ENCODE measurements at places on chromosomes 7 and 10.

DNA sequence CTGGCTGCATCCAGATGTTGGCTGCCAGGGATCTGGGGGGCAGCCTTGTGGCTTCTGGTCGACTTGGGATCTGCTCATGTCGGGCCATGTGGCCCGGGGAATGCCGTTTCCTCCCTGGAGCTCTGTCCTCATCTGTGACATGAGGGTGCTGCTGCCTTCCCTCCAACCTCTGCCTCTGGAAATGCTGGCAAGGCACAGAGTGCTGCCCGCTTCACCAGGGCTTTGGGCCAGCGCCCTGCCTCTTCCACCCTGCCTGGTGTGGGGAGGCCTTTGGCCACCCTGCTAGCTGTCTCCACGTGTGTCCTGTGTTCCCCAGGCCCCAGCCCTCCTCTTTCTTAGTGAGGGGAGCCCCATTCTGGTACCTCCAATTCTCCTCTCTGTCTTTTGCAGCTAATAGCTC, 5.8 kb upstream of the SMARCD3 start:
- DNase-seq, result no peak

DNA sequence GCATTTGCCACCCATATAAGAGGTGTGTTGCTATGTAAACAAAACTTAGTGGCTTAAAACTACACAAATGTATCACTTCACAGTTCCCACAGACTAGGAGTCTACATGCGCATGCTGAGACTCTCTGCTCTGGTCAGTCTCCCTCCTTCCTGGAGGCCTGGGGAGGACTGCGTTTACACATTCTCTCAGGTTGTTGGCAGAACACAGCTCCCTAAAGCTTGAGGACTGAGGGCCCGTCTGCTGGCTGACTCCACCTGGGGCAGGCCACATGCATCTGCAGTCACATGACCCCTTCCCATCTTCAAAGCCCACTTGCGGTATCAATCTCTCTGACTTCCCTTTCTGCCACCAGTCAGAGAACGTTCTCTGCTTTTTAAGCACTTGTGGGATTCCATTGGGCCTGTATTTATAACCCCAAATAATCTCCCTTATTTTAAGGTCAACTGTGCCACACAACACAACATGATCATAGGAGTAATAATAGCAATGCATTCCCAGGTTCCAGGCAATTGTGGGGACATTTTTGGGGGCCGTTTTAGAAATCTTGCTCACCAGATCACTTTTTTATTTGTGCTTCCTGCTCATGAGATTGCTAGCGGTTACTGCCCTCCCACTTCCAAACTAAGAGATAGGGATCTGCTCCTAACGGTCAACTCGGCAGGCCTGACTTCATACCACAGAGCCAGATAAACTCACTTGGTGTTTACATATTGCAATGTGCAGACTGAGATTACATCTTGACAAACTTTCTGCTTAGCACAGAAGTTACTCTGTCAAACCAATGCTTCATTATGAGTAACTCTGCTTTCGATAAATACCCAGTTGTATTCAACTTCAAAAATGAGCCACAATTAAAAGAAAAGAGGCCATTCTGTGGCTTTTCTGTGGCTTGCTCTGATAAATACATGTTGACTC, 96.3 kb downstream of the ALOX5 start:
- no peak for DNase-seq

DNA sequence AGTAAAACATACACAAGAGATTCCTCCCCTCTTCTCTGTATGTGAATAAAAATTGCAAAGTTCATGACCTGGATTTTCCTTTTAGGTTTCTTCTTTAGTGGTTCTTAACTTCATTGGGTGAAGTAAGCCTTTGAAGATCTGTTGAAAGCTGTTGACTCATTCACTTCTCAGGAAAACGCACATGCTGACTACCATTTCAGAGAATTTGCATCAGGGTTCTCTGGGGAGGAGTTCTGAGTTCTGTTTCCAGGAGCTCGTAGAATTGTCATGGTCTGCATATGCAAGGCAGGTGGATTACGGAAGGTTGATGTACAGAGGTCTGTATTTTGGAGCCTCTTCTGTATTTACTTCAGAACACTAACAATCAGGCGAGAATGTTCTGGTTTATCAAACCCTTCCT, 962 bp upstream of the SLC26A4 start:
- no peak for DNase-seq

DNA sequence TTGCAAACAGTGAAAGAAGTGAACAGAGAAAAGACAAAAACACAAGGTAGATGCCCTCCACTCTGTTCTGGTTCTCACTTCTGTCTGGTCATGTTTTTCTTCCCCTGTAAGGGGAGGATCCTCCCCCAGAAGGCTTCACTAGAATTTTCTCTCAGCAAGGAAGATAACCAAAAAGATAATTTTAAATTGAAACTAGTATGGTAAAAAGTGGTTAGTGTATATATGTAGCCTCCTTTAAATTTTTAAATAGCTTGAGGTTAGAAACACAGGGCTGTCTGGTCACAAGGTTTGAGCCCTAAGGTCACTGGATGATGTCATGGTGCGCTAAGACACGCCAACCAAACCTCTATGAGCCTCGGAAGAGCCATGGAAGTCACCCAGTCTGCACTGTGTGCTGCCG, 5.6 kb upstream of the PKD1L1 start:
- no peak for DNase-seq

GRCh38 chr10:110355141-110355831, 50.6 kb upstream of the SMNDC1 start:
- no peak for DNase-seq

DNA sequence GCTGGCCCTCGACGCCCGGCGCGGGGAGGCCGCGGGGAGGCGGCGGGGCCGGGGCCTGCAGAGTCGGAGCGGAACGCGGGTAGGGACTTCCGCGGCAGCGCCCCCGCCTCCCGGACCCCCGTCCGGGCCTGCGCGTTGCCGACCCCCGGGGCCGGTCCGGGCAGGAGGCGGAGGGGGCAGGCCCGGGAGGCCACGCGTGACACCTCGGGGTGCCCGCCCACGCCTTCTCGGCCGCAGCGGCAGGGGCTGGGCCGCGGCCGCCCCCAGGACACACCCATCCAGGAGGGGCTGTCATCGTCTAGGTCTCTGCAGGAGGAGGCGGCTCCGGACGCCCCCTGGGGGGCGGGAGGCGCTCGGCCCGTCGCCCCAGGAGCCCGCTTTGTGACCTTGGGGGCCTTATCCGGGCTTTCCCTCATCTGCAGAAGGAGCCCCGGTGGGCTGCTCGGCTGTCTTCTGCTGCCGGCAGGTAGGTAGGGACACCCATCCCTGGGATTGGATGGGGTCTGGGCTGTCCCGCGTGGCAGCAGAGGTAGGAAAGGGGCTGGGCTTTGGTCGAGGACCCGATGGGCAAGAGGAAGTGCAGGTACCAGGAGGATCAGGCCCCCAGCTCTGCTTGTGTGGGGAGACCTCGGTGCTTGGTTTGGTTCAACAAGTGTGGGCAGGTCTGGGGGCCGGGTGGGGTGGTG, 569 bp downstream of the ZNF316 start:
- no peak for DNase-seq

DNA sequence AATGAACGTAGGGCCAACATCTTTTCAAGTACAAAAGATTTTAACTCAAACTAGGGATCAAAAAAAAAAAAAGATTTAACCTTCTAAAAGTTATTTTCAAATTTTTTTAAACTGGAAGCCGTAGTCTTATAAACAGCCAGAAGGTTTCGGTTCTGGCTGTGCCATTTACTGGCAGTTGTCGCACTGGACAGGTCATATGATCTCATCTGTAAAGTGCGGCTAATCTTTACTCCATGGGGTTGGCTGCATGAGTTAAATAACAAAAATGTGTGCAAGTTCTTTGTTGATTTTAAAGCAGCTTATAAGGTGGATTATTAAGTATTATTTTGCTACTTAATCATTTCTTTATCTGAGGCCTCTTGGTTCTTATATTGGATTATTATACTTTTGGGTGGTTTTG, 36.6 kb downstream of the TRUB1 start:
- no peak for DNase-seq

DNA sequence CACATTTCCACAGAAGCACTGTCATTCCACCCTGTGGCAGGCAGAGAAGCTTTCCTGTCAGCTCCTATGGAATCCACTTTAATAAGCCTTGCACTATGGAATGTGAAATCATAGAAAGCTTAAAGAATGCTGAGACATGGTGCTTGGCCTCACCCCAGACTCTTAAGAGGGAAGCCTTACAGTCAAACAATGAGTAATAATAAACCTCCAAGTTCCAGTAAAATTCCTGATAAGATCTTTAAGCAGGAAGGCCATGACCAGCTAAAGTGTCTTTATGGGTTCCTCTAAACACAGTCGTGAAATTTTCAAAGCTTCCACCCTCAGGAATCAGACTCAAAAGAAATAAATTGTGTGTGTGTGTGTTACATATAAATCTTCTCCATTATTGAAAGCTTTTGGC, 11.9 kb upstream of the TEX36 start:
- DNase-seq, result no peak

GRCh38 chr7:150586785-150587152, 19.6 kb downstream of the GIMAP4 start:
- DNase-seq, result no peak

DNA sequence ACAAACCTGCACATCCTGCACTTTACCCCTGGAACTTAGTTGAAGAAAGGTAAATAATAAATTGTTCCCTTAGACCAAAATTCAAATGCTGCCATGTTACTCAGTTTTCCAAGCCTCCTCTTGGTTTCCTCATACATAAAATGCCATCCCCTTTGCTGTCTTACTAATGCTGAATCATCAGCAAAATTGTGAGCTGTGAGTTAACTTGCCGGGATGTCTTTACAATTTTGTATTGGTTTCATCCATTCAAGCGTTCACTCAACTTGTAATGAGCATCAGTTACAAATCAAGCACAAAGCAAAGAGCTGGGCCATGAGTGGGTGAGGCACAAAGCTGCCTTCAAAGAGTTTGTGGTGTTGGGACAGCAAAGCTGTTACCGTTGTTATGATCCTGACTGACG, 395.8 kb upstream of the ZMIZ1 start:
- no peak for DNase-seq

DNA sequence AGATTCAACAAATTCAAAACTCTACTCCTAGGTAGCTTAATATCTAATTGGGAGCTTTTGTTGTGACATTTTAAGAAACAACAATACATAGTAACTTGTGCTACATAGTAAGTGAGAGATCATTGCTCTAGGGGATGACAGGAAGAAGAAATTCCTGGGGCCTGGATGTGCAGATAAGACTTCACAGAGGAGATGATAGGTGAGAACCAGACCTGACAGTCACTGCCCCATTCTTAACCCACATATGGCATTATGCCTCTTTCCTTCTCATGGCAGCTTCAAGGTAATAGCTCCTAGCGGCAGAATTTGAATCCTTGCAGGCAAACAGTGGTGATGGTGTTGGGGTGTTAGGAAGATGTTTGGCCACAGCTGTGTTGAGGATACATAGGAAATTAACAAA, 233.6 kb downstream of the VTI1A start:
- DNase-seq, result no peak

DNA sequence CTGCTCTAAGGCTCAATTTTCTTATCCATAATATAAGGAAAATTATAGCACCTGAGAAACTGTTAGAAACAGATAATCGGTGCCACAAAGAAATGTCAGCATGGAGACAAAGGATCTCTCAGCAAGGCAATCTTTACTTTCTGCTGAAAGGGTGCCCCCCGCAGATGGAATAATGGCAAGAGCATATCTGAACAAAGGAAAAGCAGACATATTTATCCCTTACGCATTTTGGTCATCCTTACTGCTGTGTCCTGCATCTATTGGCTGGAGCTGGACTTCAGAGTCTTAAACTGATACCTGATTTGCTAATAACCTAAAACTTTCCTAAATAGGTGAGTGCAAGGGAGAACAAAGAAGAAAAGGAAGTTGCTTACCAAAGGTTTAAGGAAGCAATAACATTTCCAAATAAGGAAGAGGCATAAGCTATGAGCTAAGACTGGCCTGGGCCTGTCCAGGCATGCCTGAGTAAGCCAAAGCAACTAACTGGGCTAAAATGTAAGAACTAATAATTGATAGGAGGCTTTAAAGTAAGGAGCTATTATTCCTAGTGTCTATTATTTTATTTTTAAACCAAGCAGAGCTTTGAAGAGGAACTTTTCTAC, 39.6 kb upstream of the ELMO1 start:
- no peak for DNase-seq

GRCh38 chr7:129569811-129570215, 41.7 kb upstream of the NRF1 start:
- DNase-seq, result no peak

- DNase-seq, result no peak
Observed at GRCh38 chr10:96935810-96936209, 103.7 kb downstream of the LCOR start.

DNA sequence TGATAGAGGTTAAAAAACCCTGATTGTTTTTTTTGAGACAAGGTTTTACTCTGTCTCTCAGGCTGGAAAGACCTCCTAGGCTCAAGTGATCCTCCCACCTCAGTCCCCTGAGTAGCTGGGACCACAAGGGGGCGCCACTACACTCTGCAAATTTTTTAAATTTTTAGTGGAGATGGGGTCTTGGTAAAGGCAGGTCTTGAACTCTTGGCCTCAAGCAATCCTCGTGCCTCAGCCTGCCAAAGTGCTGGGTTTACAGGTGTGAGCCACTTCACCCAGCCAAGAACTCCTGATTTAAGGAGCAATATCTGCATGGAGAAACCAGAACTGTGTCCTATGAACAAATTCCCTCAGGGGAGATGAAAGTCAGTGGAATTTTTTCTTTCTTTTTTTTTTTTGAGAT, 7.3 kb upstream of the KLHDC10 start:
- DNase-seq, result no peak

DNA sequence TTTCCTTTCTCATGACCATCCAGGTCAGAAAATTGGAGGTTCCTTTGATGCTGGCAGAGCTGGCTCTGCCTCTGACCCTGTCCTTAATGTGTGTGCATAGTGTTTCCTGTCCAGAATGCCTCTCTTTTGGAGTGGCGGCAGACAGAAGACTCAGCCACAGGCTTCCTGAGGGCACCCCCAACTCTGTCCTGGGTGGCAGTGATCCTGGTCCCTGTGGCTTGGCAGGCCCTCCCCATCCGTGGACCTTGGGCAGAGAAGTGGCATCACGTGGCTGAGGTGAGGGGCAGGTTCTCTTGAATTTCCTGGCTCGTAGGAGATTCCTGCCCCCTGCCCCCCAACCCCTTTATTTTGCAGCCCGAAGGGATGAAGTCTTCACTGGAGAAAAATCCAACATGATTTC, 133.1 kb downstream of the RGS10 start:
- no peak for DNase-seq

- DNase-seq, result no peak
Observed at GRCh38 chr10:93826355-93826754, 67.4 kb upstream of the SLC35G1 start.

GRCh38 chr7:129514683-129515082, 12.4 kb downstream of the SMKR1 start:
- DNase-seq, result no peak

- no peak for DNase-seq
Observed at GRCh38 chr10:44386546-44387052, 1.7 kb upstream of the CXCL12 start.

GRCh38 chr10:81603106-81603620, 271.8 kb upstream of the NRG3 start:
- no peak for DNase-seq

Measured in cortex of kidney (tissue), 1 donor.